ENCODE measurements at places on chromosomes 12 and 14. TPM values are rescaled to one million over a fixed set of nuclear protein-coding genes. Genes with fewer than 3 reads are reported as not detected.

GRCh38 chr14:73428353-73428824, 30.0 kb downstream of the NUMB start:
- no peak for DNase-seq

- DNase-seq = no peak
These were observed 99.2 kb downstream of the SLC15A4 start for GRCh38 chr12:128724468-128725046.

DNA sequence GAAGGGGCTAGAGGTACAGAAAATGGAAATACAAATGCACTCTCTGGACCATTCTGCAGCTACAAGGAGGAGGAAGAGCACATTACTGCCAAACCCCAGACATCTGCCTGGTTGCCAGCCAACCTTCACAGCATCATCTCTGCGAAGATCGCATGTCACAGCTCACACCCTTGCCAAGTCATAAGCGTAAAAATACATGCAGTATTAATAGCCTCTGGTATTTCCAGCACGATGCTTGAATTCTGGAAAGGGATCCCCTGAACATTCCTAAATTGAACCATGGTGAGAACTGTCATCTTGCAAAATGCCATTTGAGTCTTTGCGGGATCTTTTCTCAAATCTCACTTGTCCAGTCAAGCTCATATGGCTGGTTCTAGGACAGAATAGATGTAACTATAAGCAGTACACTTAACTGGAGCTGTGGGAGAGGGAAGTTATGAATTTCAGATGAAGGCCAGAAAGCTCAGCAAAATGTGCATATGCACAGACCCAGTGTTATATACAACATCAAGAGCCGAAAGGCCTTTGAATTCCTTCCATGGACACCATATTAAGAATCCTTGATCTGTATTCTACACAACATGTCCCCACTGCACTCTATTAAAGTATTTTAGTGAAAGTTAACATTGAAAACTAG, 211.6 kb downstream of the DUSP6 start:
- no peak for DNase-seq

DNA sequence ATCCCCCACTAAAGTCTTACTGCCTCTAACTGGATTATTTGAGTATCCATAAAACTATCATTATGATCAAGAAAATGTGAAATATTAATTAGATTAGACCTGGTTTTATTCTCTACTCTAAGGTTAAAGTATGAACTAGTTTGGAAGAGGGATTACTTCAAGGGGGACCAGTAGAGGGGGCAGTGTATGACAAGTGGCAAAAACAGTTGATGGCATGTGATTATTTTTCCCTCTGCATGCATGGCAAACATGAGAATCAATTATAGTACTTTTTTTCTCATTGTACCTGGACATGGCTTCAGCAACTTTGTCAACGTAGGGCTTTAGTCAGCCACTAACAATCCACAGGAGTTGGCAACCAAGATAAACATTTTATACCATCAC, 145.0 kb upstream of the SLC38A2 start:
- DNase-seq = no peak

Gene HOMEZ
- 18.2 TPM for total RNA-seq

DNA sequence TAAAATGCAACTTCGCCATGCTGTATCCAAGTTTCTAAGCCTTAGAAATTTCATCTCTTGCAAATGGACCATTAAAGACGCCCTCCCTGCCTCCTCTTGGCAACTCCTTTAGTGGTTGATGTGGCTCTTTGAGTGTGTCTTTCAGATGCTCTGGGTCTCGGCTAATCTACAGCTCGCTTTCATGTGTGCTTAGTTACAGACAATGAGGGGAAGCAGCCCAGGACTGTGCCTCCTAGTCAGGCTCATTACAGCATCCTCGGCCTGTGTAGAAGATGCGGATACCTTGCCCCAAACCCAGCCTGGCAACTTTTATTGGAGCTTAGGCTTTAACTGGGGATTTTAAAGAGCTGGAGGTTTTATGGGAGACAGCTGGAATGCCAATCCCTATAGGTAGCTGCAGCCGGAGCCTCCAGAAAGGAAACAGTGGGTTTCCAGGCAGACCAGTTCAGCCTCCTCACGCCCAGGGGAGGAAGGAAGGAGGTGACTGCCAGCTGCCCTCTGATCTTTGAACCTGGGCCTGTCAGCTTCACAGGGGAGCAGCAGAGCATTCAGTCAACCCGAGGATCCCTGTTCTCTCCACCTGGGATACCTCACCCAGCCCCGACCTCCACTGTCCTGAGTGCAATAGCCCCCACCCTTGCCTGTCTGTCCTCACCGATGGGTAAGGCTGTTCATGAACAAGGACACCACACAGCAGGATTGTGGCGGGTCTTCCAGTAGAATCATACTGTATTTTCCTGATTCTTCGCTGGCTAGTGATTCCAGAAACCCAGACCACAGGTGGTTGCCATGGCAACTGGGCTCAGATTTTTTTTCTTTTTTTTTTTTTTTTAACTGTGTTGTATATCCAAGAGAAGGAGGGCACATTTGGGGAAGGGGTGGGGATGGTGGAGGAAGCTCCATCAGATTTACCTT, 638.5 kb downstream of the MED13L start:
- DNase-seq = no peak

Gene DCN
- 3.6 TPM for total RNA-seq

GRCh38 chr12:82527165-82527780, 159.4 kb upstream of the TMTC2 start:
- DNase-seq = peak; percentile 47

DNA sequence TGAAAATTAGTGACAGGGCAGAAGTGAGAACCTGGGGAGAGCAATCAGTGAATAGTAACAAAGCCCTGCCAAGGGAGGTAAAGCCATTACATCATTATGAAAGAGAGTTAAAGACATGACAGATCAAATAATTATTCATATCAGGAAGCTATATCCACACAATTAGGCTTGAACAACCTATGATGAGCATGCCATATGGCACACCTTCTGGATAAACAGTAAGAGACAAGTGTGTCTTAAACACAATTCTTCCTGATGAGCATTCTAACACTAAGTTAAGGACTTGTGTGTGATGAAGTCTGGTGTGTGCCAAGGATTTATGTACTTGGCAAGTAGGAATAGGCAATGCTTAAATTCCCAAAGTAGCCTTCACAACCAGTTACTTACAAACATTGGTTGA, 76.1 kb downstream of the GALNT4 start:
- DNase-seq = no peak

DNA sequence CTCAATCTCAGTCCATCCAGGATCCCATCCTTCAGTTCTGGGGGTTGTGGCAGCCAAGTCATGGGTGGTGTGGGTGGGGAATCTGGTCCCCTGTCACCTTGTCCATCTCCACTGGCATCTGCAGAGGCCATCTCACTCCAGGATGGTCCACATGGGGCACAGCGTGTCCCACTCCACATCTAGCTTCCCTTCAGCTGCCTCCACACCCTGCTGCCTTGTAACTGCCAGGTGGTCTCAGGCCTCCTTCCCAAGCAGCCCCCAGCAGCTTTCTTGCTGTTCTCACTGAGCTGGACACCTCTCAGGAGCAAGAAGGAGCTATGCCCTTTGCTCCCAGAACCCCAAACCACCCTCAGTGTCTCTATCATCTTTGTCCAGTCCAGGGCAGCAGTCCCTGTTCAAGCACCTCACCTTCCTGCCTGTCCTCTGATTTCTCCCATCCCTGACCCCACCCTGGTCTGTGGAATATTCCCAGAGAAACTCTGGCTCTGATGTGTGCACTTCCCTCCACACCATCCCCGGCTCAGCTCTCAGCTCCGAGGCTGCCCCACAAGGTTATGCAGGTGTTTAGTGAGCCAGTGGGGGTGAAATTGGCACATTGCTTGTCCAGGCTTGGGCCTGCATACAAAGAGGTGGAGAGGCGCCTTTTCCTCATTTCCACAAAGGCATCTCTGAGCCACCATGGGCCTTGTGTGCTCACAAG, 13.7 kb upstream of the DYNC1H1 start:
- DNase-seq = no peak

DNA sequence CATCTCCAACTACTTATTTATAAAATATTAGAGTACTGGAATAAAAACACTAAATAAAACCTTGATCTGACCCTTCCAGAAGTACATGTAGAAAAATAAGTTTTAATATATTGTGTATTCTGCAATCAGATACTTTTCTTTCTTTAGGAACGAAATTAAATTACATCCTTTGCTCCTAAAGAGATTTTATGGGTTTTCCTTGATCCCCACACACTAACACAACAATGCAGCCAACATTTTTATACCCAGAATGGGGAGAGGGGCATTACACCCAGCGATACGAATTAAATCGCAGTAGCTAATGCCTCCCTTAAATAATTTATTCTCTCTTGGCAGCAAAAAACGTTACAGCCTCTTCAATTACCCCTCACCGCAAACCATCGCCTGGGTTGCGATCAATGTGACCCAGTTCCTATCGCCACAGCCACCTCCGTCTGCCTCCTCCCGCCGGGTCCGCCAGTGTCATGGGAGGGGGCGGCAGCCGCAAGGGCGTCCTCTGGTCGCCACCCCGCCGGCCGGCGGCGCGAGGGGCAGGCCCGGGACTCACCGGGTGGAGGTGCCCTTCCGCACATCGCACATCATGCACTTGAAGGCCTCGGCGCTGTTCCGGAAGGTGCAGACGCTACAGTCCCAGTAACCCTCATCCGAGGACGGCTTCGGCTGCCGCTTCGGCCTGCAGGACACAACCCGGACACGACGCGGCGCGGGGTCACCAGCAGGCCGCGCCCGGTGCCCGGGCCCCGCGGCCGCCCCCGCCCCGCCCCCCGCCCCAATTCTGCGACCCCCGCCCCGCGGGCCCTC, 796 bp downstream of the YAF2 start:
- DNase-seq = peak; percentile 41

Gene LRTM2
- 0.07 TPM for total RNA-seq

DNA sequence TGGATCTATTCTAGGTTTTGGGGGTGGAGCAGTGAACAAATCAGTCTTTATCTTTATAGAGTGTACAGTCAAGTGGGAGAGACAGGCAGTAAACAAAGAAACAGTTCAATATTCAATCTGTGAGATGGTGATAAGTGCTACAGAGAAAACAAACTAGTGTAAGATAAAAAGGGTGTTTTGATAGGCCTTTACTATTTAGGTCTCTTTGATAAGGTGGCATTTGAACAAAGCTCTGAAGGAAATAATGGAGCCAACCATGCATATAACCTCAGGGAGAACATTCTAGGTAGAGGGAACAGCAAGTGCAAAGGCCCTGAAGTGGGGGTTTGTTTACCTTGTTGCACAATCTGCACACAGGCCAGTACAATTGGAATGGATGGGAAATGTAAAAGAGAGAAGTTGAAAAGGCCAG, 47.3 kb downstream of the PTPN11 start:
- DNase-seq = no peak

- DNase-seq = no peak
These were observed 51.1 kb downstream of the GTF2A1 start for GRCh38 chr14:81169711-81170103.

Gene METTL3
- total RNA-seq = 62.3 TPM

Gene ARMH4
- total RNA-seq = 1.7 TPM

Gene RNASE3
- total RNA-seq = not detected

Gene DNAH10
- 1.3 TPM for total RNA-seq

Gene RPL6
- 1,845 TPM for total RNA-seq

- DNase-seq = no peak
These were observed 342.6 kb downstream of the NOVA1 start for GRCh38 chr14:26255213-26255612.

DNA sequence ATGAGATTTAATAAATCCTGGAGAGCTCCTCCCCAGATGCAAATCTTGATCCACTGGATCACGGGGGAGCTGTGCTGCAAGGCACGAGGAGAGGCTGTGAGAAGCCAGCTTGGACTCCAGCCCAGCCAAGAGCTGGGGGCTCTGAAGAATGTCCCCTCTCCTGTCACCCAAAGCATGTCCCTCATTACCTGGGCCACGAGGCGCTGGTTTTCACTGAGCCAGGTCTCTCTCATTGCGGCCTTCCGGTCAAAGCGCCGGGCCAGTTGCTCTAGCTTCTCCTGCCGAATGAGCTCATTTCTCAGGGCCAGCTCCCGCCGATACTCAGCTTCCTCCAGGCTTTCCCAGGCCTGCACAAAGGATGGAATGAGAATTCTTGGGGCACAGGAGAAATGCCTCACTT, 83.3 kb downstream of the SPTB start:
- DNase-seq = no peak

Gene MARCHF9
- 21.8 TPM for total RNA-seq

GRCh38 chr12:2613326-2614073, 181.3 kb upstream of the FKBP4 start:
- DNase-seq = peak; percentile 54

DNA sequence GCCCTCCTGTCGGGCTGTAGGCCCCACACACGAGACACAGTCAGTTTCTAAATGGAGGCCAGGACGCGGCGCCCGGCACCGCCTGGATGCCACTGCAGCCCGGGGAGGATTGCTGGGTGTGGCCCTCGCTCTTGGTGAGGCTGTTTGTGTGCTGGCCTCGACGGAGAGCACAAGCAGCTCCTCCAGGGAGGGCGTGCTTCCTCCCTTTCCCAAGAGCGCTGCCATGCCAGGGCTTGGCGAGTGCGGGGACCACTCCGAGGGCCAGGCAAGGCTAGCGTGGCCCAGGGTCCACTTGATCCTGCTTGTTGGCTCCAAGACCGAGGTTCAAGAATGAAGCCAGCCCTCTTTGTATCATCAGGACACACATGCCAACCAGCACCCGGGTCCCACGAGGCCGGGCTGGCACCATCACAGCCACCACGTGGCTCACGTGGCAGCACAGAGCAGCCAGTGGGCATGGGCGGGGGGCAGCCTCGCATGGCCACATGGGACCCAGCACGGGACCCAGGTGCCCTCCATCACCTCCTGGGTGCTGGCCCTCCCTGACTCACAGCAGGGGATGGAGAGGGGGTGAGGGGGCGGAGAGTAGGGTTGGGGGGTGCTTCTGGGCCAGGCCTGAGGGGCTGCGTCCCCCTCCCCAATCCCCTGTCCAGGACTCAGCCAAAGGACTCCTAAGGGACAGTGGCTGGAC, 71.2 kb downstream of the NOC4L start:
- no peak for DNase-seq

- DNase-seq = no peak
These were observed 52.3 kb downstream of the IRAK3 start for GRCh38 chr12:66241061-66242043.

DNA sequence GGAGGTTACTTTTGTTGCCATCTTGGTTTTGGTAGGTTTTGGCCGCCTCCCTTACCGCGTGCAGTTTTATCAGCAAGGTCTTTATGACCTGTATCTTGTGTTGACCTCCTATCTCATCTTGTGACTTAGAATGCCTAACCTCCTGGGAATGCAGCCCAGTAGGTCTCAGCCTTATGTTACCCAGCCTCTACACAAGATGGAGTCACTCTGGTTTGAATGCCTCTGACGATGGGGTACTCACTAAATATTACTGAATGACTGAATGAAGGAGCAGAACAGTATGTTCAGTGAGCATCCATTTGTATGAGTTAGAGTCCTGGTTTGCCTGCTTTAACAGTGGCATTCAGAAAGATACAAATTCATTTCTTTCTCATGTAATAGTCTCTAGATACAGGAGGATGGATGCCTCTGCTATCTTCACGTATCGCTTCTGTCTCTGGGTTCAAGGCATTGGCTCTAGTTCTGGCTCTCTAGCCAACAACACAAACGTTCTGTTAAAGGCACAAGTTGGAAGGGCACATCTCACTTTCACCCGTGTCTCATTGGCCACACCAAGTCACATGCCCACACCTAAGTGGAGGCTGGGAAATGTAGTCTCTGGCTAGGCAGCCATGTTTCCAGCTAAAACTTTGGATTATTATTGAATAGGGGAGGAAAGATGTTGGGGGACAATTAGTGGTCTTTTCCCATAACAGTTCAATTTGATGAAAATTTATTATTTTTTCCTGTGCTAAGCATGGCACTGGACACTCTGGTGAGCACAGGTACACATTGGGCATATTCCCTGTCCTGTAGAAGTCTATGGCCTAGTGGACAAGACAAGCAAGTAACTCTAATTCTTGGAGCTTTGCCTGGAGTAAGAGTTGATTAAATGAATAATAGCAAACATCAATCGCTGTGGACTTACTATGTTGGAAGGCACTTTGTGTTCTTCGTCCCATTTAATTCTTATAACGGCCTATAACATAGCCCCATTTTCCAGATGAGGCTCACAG, 75.2 kb upstream of the RPH3A start:
- DNase-seq = peak; percentile 21
